ENCODE measurements at places on chromosomes 1 and 21.

GRCh38 chr1:170716835-170717429 lies 53.0 kb downstream of the PRRX1 start:
- no peak for DNase-seq

DNA sequence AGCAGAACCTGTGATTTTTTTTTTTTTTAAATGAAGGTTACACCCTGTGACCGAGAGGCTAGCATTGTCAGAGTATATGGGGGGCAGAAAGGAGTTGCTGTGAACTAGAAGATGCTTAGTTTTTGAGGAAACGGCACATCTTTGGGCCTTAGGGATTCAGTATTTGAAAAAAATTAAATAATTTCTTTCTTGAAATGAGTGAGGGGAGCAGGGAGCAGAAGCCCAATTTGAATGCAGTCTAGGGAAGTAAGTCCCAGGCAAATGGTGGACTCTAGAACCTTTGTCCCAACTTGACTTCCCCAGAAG lies 42.9 kb downstream of the PEX14 start:
- DNase-seq = no peak

GRCh38 chr1:153505576-153505975 lies 30.2 kb downstream of the S100A6 start:
- no peak for DNase-seq

- peak; percentile 66 for DNase-seq
Observed at GRCh38 chr1:181044449-181044966, 10.7 kb downstream of the MR1 start.

DNA sequence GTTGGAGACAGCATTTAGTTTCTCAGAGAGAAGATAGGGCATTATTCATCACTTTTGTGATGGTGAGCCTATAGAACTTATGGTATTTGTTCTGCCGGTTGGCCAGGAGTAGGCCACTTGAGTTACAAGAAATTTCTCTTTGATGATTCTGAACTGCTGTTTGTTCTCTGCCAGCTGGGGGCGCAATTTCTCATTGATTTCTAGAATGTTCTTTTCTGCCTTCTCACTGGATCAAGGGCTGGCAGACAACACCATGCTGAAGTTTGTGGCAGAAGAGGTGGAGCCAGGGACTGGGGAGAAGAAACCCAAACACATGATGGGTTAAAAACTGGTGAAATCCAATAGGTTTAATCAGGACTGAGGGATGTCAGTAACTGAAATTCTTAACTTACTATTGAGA lies 360.6 kb downstream of the FAM72C start:
- DNase-seq = peak; percentile 6

GRCh38 chr1:164720440-164721227 lies 161.7 kb downstream of the PBX1 start:
- no peak for DNase-seq

DNA sequence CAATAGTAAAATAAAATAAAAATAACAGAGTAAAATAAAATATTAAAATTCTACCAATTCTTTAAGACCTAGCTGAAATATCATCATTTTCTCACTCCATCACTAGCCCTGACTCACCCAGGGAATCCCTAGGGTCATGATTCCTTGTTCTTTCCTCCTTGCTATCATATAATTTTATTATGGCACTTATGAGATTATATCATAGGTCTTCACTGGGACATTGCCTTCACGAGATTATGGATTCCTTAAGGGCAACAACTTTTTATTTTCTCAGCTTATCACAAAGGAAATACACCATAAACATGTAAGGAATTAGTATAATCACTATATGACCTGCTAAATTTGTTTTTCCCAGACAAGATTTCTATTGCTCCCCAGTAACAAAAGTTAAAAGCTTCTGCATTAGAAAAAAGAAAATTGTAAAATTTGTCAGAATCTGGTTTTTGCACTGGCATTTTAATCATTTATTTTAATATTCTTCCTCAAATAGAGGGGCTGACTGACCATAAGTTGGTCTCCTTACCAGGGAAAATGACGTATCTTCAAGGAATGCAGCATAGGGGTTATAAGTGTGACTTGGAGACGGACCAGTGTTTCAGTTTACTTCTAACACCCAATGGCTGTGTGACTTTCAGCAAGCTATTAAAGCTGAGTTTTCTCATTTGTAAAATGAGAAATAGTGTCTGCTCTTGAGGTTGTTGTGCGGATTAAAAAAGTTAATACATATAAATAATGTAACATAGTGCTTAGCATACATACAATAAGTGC lies 8.8 kb upstream of the CLCA4 start:
- DNase-seq = no peak

DNA sequence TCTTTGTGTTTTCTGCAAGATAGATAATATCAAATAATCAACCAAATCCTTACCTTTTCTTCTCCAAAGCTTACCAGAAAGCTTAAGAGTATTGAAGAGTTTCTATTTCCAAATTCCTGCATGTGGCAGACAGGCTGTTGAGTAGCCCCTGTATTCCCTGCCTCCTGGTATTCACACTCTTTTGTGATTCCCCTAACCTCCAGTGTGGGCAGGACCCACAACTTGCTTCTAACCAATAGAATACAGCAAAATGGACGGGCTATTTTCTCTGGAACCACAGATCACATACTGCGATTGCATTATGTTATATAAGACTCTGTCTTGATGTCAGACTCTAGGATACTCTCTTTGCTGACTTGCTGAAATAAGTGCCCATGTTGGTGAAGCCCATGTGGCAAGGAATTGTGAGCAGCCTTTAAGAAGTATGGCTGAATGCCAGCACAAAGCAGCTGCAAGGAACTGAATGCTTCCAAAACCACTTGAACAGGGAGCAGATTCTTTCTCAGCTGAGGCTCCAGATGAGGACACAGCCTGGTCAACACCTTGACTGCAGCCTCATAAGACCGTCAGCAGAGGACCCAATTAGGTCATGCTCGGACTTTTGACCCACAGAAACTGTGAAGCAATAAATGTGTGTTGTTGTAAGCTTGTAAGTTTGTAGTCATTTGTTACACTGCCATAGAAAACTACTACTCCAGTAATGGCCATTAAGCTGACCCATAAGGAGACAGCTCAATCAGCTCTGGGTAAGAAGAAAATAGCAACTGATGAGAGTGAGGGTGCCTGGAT lies 47.9 kb upstream of the PLXNA2 start:
- DNase-seq = no peak

DNA sequence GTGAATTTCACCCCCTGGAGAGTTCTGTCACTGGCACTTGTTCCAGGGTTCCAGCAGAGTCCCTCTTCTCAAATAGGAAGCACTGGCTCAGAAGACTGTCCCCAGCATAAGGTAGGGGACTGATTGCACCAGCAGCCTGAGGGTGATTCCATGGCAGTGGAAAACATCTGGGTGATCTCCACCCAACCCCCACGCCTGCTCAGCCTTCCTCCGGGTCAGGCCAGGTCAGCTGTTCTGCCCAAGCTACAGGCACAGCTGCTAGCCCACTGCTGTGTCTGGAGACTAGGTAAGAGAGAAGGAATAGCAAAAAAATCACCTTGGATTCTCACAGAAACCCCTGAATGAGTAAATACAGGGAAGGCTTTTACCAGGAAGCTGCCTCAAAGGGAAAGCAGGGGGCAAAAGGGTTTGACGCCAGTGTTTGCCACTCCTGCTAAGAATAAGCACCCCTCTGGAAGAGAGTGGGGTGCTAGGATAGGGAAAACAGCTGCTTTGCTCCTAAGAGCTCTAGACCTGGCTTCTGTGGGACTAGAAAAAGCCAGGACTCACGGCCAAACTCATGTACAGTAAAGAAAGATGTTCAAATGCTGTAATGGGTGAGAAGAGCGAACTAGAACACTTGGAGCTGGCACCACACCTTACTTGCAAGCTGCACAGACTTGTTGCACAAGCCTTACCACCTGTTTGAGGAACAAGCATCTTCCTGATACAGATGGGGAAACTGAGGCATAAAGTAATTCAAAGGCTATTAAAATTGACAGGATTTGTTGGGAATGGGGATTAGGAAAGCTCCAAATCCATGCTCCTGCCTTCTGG lies 1.0 kb upstream of the DENND2D start:
- DNase-seq = peak; percentile 34

DNA sequence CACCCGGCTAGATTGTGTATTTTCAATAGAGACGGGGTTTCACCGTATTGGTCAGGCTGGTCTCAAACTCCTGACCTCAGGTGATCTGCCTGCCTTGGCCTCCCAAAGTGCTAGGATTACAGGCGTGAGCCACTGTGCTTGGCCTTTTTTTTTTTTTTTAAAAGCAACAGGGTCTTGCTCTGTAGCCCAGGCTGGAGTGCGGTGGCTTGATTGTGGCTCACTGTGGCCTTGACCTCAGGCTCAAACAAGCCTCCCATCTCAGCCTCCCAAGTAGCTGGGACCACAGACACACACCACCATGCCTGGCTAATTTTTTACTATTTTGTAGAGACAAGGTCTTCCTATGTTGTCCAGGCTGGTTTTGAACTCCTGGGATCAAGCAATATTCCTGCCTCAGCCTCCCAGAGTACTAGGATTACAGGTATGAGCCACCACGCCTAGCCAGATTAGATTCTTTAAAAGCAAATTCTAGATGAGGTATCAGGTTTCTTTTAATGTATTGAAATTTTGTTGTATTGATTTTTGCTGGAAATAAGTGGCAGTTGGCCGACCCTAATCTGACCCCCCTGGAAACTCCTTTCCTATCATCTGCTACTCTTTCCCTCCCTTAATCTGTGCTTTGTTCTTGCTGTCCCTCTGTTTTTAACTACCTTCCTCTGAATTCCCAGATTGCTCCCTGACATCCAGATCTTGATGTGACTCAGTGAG lies 26.6 kb downstream of the ZFYVE9 start:
- no peak for DNase-seq

DNA sequence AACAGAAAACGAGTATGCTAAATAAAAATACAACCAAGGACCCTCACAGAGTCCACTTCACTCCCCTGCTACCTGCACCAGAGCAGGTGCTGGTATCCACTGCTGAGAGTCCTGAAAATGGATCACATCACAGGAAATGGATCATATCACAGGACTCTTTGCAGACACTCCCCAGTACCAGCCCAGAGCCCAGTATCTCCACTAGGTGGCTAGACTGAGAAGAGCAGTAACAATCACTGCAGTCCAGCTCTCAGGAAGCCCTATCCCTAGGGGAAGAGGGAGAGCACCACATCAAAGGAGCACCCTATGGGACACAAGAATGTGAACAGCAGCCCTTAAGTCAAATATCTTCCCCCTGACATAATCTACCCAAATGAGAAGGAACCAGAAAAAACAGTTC lies 28.0 kb downstream of the AGBL4 start:
- DNase-seq = no peak

GRCh38 chr1:12063141-12064072 lies at the start of gene TNFRSF8:
Gene TNFRSF8, plus strand, starts transcription at chr1:12063303. Its CDS starts 296 bp downstream, at chr1:12063599.
- DNase-seq = peak; percentile 55

DNA sequence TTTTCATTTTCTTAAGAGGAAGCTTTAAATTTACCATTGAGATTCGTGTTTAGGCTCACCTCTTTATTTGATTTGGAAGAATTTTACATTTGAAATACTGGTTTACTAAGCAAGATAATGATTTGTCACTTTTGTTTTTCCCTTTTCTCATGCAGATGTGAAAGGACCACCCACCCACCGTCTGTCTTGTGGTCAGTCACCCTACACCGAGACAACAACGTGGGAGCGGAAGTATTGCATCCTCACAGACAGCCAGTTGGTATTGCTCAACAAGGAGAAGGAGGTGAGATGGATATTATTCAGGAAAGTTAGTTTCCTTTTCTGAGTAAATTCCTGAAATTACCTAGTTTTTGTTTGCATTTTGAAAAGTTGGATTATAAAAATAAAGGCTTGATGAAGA lies 189.5 kb downstream of the RASAL2 start:
- no peak for DNase-seq

GRCh38 chr1:62809788-62810187 lies 25.9 kb downstream of the ATG4C start:
- DNase-seq = no peak

DNA sequence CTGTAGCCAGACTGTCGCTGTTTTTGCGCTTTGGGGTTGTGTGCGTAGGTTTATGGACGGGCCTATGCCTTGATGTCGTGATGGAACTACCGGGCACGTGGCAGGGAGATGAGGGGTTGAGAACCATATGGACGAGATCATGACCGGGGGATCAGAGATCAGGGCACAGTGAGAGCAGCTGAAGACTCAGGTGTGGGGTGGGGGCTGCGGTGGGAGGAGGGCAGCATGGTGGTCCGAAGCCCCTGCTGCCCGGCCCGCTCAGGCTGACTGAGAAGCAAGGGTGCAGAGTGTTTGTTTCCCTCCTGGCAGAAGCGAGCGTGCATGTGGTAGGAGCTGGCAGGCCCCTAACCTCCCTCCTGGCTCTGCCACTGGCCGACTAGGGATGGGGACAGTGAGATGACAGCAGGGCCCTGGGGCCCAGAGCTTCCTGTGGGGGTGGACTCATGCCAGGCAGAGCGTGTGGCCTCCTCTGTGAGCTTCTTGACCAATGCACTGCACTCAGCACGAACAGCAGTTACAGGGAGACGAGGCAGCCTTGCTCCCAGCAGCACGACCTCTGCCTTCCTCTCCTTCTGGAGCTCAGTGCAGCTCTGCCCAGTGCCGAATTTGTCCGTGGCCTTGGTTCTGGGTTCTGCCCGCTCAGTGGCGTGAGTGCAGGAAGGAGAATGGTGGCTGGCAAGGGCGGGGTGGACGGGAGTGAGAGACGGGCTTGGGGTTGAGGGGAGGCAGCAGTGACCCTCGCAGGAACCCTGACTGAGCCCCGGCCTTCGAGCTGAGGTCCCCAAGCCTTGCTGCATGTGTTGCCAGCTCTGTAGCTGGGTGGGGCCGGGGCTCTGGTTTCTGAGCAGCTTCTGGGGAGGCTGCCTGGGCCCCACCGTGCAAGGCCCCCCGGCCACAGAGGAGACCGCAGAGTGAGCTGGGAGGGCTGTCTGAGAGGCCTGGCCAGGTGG lies 22.2 kb upstream of the LRRC3 start:
- DNase-seq = no peak

- DNase-seq = peak; percentile 43
Observed at GRCh38 chr1:203649551-203649998, 22.9 kb downstream of the ATP2B4 start.

DNA sequence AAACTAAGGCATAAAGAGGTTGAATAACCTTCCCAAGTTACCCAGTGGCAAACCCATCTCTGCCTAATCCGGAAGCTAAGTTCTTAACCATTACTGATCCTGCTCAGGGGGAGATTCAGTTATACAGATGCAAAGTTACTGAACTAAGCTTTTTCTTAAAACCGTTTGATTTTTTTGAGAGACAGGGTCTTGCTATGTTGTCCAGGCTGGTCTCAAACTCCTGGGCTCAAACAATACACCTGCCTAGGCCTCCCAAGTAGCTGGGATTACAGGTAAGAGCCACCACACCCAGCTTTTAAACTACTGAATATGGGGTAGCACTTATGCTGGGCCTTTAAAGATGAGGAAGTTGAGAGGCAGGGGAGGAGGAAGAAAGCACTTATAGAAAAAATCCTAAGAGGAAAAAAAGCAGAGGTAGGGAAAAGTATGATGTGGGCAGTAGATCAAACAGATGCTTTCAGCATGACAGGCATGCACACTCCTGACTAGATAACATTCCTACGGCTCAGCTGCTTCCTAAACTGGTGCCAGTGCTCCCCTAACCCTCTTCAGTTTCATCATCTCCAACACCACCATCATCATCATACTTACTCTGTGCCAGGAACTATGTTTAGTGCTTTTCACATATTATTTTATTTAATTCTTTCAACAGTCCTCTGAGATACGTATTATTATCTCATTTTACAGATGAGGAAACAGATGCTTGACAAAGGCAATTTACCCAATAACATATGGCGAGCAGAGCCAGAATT lies 5.8 kb downstream of the PAFAH2 start:
- no peak for DNase-seq

Data from activated CD4-positive, alpha-beta T cell treated with anti-CD3 and anti-CD28 coated beads, Interleukin-2, amount 50 U/mL, for 48 hours (primary cell).